Spleen (tissue), 13 donors: ENCODE measurements at places on chromosomes 13 and 19.

GRCh38 chr13:37395544-37395943, 203.0 kb downstream of the POSTN start:
- DNase-seq, result no peak

DNA sequence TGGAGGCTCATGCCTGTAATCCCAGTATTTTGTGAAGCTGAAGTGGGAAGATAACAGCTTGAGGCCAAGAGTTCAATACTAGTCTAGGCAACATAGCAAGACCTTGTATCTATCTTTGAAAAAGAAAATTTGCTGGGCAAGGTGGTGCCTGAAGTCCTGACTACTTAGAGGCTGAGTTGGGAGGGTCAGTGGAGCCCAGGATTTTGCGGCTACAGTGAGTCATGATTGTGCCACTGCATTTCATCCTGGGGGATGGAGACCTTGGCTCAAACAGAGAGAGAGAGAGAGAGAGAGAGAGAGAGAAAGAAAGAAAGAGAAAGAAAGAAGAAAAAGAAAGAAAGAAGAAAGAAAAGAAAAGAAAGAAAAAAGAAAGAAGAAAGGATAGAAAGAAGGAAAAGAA, 1872.3 kb upstream of the PCDH20 start:
- DNase-seq, result no peak

DNA sequence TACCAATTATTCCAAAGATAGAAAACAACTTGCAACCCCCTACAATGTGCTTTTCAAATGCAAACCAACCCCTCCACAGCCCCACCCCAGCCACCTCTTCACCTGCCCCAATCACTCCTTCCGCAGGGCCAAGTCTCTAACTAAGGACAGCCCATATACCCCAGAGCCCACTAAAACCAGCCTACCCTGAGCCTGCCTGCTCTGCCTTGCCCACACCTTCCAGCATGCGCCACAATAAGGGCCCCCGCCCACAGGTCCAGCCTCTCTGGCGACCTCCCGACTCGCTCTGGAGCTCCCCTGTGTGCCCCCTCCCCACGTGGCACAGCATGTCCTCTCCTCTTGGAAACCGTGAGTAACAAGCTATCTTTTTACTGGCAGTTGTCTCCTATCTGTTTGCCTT, 42.8 kb upstream of the MEDAG start:
- no peak for DNase-seq

DNA sequence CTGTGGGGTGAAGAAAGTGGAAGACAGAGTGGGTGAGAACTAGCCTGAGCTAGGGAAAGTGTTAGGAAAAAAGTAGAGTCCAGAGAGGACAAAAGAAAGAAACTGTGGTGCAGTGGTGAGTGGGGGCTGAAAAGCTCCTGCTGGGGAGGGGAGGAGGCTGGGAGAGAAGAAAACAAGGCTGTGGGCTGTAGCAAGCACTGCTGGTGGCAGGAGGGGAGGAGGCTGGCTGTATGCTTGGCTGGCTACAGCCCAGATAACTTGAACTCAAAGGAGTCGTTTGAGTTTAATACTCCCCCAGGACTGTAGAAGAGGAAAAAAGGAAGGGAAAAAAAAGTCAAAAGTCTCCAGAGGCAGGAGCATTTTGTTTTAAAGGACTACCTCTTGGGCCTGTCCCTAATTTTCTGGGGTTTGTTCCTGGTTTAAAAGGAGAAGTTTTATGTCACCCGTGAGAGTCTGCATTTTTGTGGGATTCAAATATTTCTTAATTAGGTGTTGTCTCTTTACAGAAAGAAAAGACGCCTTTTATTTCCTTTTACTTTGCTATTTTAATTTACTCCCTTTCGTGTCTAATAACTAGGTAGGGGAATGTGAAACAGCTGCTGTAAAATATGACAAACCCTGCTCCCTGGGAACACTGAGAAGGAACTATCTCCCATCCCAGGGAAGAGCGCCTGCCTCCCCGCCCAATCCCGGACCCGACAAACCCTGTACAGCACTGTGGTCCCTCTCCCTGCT, 21.7 kb downstream of the ZIC5 start:
- no peak for DNase-seq

GRCh38 chr13:47146136-47146535, 249.3 kb upstream of the HTR2A start:
- DNase-seq, result no peak

DNA sequence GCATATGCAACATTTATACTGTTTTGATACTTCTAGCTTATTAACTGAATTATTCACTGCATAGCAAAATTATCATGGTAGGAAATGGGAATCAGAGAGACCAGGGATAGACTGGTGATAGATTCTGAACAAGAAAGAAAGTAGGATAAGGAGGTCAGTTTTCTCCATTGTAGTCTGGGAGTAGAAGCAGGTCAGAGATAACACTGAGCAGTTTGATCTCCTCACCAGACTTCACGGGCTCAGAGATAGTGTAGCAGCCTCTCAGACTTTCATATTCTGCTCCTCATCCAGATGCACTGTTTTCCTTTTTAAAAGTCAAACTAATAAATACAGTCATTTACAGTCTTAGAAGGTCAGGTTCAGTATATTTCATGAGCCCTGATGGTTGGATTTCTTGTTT, 56.0 kb upstream of the MYO16 start:
- no peak for DNase-seq

- DNase-seq, result no peak
These were observed 3.9 kb downstream of the TMEM147 start for GRCh38 chr19:35549174-35549788.

GRCh38 chr19:2360833-2361232, 768 bp downstream of the TMPRSS9 start:
- DNase-seq, result no peak

- DNase-seq, result no peak
These were observed 75.9 kb upstream of the DOCK9 start for GRCh38 chr13:99053636-99054233.
